Memory B cell (primary cell): ENCODE measurements at places on chromosomes 5 and 9.

DNA sequence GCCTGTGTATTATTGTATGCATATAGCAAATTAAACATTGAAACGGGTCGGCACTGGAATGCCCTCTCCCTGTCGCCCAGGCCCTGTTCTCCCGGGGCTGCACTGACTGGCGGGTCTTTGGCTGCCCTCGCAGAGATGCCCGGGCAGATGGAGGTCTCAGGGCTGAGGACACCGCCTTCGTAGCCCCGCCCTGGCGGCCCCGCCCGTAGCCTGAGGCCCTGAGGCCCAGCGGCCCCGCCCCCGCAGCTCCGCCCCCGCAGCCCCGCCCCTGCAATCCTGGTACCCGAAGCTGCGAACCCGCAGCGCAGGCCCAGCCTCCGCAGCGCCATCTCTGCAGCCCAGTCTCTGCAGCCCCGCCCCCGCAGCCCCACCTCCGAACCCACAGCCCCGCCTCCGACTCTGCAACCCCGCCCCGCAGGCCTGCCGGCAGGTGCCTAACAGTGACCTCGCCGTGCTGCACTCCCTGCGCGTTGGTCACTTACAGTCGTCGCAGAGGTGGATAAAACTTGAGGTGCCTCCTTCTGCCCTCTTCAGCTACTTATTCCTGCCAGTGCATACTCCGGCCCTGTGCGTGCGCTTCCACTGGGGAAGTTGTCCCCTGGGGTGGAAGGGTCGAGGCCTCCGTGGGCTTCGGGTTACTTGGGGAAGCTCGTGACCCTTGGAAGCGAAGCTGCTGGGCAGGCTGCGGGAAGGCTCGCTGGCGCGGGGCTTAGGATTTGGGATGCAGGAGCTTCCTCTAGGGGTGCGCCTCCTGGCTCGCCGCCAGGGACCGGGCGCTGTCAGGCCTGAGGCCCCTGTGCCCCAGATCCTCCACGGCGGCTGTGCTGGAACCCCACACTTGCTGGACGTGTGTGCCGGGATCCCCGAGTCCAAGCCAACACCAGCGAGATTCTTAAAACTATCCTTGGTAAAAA, 72.3 kb downstream of the ICE1 start:
- DNase-seq: peak; percentile 84

DNA sequence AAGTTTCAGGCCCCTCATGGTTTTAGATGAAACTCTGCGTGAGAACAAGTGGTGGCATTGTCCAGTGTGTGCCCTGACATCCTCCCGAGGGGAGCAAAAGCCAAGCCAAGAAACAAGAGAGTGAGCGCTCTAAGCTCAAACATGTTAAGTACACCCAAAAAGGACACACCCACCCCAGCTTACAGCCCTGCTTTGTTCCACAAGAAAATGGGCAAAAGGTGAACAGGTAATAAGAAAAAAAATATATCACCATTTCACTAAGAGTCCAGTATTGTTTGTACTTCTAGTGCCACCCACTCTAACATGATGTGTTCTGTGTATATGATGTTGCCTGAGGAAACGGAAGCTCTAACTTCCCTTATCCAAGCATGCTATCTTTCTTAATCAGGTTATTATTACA, 278.2 kb downstream of the SLIT3 start:
- DNase-seq: no peak

- no peak for DNase-seq
Observed at GRCh38 chr9:8234316-8234715, 434.7 kb upstream of the DMAC1 start.

GRCh38 chr5:68838157-68838718, 255.6 kb upstream of the SLC30A5 start:
- no peak for DNase-seq

- DNase-seq: no peak
Observed at GRCh38 chr9:85038824-85039608, 369.5 kb downstream of the NTRK2 start.

- no peak for DNase-seq
Observed at GRCh38 chr5:167688341-167689130, 602.9 kb upstream of the WWC1 start.

GRCh38 chr5:130520211-130520610, 615.9 kb downstream of the CHSY3 start:
- no peak for DNase-seq

- no peak for DNase-seq
Observed at GRCh38 chr9:115445655-115446054, 327.7 kb upstream of the TNC start.

DNA sequence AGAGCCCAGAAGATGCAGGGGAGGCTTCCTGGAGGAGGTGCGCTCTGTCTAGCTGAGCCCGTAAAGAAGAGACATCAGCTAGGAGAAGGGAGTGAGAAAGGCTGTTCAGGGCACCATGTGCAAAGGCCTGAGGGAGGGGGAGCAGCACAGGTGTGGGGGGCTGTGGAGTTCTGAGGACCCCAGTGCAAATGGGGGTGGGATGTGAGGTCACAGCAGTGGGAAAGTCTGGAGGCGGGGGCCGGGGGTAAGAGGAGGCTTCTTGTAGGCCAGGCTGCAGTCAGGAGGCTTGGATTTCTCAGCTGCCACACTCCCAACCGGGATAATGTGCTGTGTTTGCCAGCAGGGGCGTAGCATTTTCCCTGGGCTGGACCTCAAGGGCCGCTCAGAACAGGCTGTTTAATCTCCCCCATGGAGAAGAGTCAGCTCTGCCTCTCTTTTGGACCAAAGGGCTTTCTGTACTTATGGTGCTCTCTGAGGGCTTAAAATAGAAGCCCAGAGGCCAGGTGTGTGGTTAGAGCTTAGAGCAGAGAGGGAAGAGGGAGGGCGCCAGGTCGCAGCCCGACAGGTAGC, 5.7 kb downstream of the NEURL1B start:
- no peak for DNase-seq

DNA sequence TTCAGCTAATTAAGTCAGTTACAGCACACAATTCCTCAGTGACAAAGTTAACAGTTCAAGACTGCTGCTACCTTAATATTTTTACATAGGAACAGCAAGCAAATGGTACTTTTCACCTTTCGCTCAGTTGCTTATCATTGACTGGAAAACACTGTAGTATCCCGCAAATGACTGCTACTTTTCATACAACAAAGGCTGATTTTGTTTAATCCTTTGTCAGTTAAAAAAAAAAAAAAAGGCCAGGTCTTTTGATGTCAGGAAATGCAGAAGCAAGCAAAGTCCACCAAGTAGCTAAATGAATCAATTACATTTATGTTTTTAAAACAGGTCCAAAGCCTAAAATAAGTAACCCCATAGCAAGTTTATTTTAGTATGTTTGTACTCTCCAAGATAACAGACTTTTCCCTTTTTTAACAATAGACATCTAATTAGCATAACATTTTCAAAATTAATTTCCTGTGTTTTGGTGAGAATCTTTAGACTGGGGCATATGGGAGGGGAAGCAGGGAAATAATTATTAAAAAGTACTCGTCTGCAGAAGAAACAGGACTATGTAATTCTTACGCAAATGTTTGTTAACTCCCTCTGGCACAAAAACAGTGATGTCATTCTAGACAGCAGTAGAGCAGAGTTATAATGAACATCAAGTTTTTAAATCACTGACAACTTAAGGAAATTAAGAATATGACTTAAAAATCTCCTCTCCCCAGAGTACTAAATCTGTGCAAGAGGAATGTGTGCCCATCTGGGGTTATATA, 9.6 kb downstream of the PFDN1 start:
- DNase-seq: no peak

GRCh38 chr9:96363175-96363967, 20.1 kb downstream of the SLC35D2 start:
- no peak for DNase-seq

- no peak for DNase-seq
Observed at GRCh38 chr9:134970198-134970597, 52.5 kb upstream of the FCN1 start.

DNA sequence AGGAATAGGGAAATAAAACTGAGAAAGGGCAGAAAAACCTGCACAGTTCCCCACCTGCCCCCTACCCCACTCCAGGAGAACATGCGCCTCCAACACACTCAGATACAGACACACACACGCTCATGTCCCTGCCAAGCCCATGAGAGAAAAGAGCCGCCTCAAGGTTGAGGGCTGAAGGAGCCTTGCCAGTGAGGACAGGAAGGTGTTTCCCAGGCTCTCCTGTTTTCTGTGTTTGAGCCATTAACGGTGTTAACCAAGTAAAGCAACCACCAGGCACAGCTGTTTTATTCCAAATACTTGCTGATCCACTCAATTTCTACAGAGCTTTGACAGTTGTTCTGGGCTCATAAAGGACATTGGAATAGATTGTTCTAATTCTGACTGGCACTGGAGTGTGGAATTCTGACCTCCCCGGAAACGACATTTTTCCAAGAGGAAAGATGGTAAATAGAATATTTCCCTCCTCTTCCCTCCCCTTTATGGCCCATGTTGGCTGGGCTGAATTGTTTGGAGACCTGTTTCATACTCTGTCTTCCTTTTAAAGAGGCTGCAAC, 238.0 kb downstream of the DMAC1 start:
- no peak for DNase-seq

DNA sequence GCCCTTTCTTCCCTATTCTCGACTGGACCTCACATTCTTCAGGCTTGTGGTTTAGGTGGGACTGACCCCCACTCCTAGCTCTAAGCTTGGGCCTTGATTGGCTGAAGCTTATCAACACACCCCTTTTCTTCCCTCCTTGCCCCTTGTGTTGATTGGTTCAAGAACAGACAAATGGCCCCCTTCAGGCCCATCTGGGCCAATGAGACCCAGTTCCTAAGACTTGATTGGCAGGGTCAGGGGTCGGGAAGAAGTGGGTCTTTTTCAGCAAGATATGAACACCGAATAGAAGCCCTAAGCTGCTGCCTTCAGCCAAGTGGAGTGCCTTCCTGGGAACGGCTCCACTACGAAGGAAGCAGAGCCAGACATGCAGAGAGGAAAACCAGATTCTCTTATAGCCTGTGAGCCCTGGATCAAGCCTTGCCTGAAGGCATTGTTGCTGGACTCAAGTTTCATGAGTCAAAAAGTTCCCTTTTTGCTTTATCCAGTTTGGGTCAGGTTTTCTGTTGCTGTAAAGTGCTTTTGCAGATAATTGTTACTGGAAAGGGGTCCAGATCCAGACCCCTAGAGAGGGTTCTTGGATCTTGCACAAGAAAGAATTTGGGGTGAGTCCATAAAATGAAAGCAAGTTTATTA, 22.4 kb upstream of the NCS1 start:
- no peak for DNase-seq

DNA sequence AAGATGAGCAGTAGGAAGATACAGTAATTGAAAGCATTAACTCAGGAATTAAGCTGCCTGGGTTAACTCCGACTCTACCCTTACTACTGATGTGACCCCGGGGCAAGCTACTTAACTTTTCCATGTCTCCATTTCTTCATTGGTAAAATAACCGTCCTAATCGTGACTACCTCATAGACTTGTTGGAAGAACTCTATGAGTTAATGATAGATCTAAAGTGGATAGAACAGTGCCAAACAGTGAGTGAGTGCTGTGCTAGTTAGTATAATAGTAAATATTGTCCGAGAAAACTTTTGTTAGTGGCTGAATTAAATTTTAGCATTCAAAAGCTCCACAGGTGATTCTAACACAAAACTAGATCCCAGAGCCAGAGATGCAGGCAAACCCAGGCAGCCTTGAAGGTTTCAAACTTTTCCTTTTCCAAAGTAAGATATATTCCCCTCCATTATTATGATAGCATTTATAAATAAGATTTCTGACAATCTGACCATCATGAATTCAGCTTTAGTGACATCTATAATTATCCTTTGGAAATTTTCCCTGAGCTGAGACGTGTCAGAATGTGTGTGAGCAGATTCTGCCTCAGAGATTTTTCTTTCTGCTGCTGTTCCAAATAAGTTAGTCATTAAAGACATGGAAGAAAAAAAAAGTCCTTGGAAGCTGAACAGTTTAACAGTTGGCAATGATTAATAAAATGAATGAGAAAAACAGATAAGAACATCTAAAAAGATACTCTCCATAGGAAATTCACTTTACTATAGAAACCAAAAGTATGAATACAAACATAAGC, 369.5 kb downstream of the PRELID2 start:
- DNase-seq: no peak

GRCh38 chr9:121071370-121071755, 3.4 kb upstream of the CNTRL start:
- DNase-seq: no peak

DNA sequence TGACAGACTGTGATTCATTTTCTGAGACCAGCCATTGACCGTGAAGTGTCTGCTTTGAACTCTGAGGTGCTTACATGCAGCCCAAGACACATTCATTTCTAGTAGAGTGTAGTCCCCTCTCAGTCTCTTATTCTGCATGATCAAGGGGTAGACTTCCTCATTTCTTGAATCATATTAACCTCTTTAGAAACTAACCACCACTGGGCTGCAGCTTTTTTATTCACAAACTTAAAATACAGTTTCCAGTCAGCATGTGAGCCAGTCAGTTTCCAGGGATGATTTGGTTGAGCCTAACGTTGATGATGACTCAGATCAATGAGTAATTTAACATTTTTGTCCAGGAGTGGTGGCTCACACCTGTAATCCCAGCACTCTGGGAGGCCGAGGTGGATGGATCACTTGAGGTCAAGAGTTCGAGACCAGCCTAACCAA, 59.2 kb downstream of the OTULIN start:
- no peak for DNase-seq

DNA sequence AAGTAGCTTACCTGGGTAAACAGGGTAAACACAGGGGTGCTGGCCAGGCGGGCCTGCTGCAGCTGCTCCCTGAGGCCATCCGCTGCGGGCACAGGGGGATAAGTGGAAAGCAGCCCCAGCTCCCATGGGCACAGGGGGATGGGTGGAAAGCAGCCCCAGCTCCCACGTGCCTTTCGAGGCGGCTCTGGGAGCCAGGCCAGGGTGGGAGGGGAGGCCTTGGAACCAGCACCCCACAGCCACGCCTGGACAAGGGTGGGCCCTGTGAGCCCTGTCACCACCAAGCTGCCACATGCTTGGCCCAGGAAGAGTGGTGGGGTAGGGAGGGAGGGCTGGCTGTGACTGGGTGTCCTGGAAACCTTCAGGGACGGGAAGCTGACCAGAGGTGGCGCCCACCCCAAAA, 7.8 kb upstream of the CARD9 start:
- DNase-seq: no peak

DNA sequence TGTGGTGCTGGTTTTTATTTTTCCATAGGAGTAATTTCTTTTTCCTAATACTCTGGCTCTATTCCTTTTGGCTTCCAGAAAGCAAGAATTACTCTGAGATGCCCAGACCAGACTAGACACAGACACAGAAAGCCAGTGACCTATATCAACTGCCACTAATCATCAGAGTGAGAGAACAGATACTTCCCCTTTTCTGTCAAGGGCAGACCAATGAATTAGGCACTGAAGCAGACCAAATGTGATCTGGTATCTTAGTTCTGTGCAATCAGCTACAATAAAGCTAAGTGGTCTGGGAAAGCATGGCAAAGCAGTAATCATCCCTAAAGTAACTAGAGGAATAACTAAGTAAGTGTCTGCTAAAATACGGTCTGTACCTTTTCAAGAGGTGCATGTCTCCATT, 239.1 kb downstream of the ELAVL2 start:
- DNase-seq: no peak

GRCh38 chr5:2148312-2149194, 265.8 kb upstream of the IRX4 start:
- DNase-seq: no peak

- DNase-seq: no peak
Observed at GRCh38 chr9:127683723-127684122, 23.1 kb upstream of the CFAP157 start.

GRCh38 chr5:122352331-122352730, 40.3 kb downstream of the SNCAIP start:
- DNase-seq: no peak
